Aorta (tissue), 5 donors: ENCODE measurements at places on chromosomes 2 and 18.

DNA sequence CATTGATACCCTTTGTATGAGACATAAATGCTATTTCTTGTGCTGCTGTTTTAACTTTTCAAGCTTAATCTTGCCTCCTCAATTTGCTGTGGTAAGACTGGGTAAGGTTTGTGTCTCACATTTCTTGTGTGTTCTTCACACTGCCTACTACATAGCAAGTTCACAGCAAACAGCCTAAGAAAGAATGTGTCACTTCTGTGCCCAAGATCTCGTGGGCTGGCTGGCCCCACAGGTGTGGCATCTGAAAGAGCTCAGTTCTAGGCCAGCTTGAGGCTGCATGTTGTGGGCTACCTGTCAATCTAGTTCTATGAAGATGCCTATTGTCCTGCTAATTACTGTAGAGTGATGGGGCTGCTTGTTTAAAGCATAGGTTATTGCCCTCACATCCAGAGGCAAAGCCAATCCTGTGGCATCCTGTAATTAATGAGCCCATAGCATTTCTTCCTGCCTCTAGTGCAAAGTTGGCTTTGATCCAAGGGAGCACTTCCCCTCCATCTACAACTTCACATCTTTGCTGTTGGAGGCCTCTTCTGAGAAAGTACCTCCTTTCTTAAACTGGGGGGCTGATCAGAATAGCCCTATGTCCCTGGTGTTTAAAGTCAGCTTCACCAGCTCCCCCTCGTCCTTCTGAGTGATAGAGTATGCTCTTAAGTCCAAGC is 40.9 kb upstream of the ASPRV1 start:
- DNase-seq: no peak

- no peak for DNase-seq
Measured at GRCh38 chr2:132256251-132256902, 94.6 kb upstream of the ANKRD30BL start.

GRCh38 chr2:167331636-167332232 is 443.5 kb downstream of the XIRP2 start:
- DNase-seq: no peak

DNA sequence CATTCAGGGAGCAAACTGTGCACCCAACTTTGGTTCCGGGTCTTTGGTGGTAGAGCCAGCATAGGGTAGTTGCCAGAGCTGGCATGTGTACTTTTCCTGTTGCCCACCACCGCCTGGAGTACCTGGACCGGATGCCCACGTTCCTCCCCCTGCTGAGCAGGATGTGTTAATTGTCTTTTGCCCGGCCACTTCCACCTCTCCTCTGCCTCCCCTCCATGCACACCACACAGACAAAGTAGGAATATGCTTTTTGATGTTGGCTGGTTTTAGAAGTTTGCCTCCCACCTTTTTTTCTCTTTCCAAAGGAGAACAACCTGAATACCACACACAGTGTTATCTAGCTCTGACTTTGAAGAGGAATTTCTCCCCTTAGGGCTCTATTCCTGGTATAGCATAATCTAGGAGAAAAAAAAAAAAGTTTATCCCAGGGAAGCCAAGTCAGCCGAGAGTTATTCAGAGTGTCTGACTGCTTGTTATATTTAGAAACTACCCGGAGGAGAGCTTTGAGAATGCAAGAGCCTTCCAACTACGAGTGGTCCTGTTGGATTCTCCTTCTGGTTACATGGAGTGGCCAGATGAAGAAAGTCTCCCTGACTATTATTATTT is 111.9 kb downstream of the SETBP1 start:
- DNase-seq: no peak

DNA sequence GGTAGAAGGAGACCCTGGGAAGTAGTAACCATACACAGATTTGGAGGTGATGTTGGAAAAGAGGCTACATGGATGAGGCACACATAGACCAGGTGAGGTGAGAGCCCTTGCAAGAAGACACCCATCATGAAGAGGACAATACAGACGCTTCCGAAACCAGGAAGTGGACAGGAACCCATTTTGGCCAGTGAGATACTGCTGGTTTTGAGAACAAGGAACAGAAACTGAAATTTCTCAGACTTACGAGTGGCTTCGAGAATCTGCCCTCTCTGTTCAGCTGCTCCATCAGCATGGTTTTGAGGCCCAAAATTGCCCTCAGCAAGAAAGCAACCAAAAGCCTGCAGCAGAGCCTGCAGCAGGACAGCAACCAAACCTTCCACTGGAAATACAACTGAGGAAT is 479.1 kb upstream of the NRXN1 start:
- DNase-seq: no peak

- no peak for DNase-seq
Measured at GRCh38 chr18:11741505-11742145, 52.6 kb downstream of the GNAL start.

GRCh38 chr2:110741491-110741980 is 9.2 kb downstream of the ACOXL start:
- no peak for DNase-seq

DNA sequence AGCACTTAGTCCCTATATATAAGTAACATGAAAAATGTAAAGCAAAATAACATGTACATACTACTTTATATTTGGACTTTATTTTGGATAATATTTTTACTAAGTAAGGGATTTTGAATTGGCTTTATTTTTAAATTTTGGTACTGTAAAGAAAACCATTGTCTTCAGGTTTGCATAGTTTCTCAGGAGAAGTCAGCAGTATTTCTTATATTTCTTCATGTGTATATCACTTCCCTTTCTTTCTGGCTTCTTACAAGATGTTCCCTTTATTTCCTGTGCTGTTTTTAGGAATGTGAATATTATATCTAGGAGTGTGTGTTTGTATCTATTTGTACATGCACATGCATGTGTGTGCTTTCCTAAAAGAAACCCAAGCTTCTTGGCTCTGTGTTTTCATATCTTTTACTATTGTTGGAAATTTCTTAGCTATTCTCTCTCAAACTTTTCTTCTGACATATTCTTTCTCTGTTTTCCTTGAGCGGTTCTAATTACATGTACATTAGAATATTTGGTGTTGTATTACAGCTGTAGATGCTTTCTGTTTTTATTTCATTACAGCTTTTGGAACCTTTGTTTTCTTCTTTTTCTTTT is 1549.7 kb upstream of the ACVR2A start:
- no peak for DNase-seq

DNA sequence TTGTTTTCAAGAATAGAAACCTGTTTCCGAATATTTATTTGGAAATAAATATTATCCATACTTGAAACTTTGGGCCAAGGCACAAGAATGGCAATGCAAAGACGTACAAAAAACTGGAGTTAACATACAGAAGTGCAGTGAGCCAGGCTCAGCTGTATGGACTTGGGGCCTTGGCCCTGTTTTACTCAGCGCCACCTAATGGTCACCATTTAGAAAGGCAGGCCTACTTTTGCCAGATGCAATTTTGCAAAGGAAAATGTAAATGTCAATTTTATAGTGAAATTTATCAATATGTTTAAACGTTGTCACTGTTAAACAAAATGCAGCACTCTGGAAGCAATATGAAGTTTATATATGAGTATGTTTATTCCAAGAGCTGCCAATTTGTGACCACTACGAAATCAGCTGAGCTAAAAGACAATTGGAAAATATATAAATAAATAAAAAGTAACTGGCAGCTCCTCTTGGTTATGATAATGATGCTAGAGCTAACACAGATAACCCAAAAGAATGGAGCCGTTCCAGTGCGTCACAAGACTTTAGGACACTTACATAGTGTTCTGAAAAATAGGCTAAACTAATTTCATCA is 155.0 kb downstream of the ARHGAP15 start:
- DNase-seq: peak; percentile 35

GRCh38 chr2:56705713-56706112 is 521.9 kb downstream of the CCDC85A start:
- DNase-seq: no peak

GRCh38 chr2:156005999-156006712 is 326.4 kb downstream of the NR4A2 start:
- DNase-seq: no peak

GRCh38 chr2:173766537-173767289 is 198.5 kb downstream of the SP3 start:
- DNase-seq: no peak

DNA sequence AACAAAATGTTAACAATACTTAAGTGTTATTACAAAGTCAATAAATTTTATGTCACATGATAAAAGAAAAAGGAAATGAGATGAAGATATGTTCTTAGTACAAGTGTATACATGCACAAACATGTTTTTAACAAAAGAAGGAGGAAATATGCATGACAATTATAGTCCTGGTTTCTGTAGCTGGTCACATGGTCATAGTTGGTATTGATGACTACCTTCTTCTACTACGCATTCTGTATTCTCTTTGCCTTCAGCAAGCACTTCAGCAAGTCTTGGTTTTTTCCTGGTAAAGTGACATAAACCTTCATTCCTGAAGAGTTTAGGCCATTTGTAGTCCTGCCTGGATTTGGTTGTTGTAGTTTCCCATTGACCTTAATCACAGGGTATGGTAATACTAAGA is 121.3 kb upstream of the SYT4 start:
- DNase-seq: no peak

GRCh38 chr2:154911729-154912128 is 213.2 kb downstream of the KCNJ3 start:
- DNase-seq: no peak

- no peak for DNase-seq
Measured at GRCh38 chr2:129803871-129804270, 175.6 kb upstream of the RAB6C start.

DNA sequence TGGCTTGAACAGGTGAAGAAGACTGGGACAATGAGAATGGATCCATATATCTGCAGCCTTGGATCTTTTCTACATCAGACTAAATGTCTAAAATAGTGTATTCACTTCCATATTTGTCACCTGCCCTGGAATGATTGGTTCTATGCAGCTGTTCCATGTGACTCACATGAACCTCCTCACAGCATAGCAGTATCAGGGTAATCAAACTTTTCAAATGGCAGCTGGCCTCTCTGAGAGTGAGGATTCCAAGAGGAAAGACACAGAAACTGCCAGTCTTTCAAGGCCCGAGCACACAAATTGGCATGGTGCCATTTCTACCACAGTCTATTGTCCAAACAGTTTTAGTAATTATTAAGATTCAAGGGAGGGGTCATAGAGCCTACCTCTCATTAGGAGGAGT is 859.3 kb downstream of the BCL11A start:
- no peak for DNase-seq

GRCh38 chr2:69693775-69694450 is 48.0 kb upstream of the ANXA4 start:
- DNase-seq: no peak

- peak; percentile 51 for DNase-seq
Measured at GRCh38 chr2:95353055-95353575, 49.4 kb upstream of the FAHD2A start.

DNA sequence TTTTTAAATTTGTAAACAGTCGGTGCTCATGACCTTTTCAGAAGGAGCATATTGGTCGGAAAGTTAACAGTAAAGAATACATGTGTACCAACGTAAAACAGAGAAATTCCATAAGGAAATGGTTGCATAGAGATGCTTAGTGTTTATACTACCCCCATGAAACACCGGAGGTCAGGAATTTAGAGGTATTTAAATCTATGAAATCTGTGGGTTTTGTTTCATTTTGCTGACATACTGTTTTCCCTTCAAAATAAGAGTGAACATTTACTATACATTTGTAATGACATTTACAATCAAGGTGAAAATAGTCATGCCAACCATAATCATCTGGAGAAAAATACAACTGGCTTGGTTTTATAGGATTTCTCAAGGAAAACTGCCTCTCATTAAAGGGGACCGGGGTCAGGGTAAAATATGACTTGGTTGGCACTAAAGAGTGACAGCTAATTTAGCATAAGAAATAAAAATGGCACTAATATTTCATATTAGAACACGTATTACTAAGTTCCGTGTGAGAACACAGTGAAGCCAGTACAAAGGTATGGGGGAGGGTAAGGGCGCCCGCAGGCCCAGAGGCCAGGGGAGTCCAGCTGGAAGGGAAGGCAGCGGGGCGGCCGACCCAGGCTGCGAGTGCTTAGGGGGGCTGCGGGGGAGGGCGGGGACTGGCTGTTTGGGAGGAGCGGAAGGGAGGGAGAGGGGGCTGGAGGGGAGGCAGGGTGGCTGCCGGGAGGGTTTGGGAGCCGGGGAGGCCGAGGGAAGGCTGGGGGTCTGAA is 1.1 kb upstream of the RNU4ATAC start:
- DNase-seq: peak; percentile 88

- DNase-seq: no peak
Measured at GRCh38 chr2:220641137-220641536, 931.0 kb downstream of the EPHA4 start.

DNA sequence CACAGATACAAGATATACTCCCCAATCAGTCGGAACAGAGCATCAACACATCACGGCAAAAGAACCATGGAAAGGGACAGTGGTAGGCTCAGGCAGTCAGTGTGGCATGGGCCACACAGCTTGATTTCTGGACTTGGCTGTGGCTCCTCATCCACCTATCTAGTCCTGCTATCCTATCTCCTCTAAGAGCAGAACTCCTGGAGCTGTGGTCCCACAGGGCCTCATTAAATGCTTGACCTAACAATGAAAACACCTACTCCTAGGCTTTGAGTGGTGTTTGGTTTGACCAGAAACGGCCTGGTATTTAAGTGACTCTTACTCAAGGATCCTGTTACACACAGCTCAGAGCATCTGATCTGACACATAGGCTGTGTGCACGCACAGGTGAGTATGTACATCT is 33.6 kb upstream of the SMAD2 start:
- no peak for DNase-seq

DNA sequence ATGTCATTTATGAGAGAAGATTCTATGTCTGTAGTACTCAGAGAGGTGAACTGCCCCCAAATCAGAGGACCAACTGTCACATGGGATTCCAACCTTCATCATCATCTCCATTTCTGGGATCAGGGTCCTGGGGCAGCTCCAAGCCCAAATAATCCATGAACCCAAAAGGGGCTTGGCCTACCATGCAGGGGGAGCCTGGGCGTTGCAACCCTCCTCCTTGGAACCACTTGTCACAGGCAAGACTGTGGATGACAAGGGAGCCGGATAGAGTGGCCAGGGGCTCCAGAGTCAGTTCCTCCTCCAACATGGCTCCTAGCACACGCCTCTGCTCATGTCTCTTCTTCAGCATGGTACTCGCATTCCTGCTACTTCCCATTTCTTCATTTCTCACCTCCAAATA is 7.9 kb downstream of the CTLA4 start:
- DNase-seq: no peak

GRCh38 chr2:66447677-66448076 is 12.8 kb downstream of the MEIS1 start:
- DNase-seq: no peak

DNA sequence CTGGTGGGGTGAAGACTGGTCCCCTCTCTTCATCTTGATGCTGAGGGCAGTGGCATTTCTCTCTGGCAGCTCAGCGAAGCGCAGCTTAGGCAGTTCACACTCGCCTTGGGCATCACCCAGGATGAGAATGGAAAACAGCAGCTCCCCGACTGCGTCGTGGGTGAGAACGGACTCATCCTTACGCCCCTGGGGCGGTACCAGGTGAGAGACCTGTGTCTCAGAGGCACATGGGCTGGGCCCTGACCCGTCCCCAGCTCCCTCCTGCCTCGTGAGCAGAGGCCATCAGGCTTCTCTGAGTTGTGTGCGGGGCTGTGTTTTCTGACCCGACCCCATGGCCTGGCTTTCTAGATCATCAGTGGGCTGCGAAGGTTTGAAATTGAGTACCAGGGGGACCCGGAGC is 8.2 kb upstream of the CCDC74A start:
- DNase-seq: no peak

GRCh38 chr2:237486819-237487448 is at the start of gene MLPH:
Gene MLPH, plus strand, starts transcription at chr2:237487251. Its CDS starts 6,176 bp downstream, at chr2:237493427.
- peak; percentile 57 for DNase-seq

- DNase-seq: no peak
Measured at GRCh38 chr2:126381091-126381490, 274.9 kb upstream of the GYPC start.

GRCh38 chr18:60446821-60447220 is 74.2 kb upstream of the MC4R start:
- no peak for DNase-seq
